CD4-positive, alpha-beta T cell treated with Interleukin-21 for 1 hour (primary cell): ENCODE measurements at places on chromosomes 5 and 9.

DNA sequence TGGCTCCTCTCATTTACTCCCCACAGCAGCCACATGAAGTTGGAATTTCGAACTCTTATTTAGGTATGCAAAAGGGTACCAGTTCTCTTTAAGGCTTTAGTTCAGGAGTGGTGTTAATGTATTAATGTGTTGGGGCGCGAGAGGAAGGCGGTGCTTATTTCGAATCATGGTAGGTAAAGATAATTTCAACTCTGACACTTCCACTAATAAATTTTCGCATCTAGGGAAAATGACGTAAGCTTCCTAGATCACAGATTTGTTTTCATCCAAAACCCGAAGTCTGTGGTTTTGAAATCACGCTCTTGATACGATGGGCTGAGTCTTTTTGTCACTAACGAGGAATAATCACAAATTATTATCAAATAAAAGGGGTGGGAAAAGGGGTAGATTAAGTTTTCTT lies 681 bp downstream of the PPWD1 start:
- DNase-seq, result peak; percentile 24

DNA sequence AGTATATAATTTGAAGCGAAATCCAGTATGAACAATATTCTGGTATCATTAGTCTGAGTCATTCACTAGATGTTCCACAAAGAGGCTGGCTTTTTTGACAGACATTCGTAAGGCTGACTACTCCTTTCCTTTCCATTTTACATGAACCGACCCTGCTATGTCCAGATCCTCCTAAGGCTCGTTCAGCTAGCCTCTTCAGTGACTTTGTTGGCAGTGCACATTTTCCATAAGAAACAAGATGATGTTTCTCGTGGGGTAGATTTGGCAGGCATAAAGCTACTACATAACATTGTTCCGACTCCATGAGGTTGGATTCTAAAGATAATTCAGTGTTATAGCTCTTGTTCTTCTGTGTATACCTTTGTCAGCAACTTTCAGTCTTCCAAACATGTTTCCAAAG lies 49.0 kb downstream of the ZNF462 start:
- DNase-seq, result no peak

GRCh38 chr9:80076162-80076561 lies 504.4 kb downstream of the TLE4 start:
- DNase-seq, result no peak

GRCh38 chr9:83934569-83935275 lies 13.5 kb upstream of the KIF27 start:
- no peak for DNase-seq

DNA sequence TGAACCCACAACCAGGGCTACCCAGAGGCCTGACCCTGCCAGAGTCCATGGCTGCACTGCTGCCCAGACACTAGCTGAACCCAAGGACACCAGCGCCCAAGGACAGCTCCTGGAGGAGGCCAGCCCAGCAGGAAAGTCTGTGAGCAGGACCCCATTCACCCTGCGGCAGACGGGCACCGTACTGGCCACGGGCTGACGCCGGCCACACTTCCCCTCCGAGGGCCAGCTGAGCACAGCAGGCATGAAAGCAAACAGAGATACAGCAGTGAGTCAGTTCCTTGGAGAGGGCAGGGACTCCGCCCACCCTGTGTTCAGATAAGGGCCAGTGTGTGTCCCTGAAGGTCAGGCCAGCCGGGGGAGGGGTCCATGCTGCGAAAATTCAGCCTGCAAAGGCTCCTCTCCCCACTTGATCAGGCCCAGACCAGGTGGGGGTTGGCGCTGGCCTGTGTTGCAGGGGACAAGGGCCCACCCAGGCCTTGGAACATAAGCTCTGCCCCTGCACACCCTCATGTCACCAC lies 3.2 kb downstream of the RNF208 start:
- no peak for DNase-seq

- peak; percentile 43 for DNase-seq
Measured at GRCh38 chr5:149264439-149265067, 7.1 kb upstream of the AFAP1L1 start.

GRCh38 chr5:12885018-12885417 lies 980.8 kb upstream of the CTNND2 start:
- no peak for DNase-seq

GRCh38 chr9:76725885-76726284 lies 38.4 kb upstream of the PCA3 start:
- DNase-seq, result no peak

DNA sequence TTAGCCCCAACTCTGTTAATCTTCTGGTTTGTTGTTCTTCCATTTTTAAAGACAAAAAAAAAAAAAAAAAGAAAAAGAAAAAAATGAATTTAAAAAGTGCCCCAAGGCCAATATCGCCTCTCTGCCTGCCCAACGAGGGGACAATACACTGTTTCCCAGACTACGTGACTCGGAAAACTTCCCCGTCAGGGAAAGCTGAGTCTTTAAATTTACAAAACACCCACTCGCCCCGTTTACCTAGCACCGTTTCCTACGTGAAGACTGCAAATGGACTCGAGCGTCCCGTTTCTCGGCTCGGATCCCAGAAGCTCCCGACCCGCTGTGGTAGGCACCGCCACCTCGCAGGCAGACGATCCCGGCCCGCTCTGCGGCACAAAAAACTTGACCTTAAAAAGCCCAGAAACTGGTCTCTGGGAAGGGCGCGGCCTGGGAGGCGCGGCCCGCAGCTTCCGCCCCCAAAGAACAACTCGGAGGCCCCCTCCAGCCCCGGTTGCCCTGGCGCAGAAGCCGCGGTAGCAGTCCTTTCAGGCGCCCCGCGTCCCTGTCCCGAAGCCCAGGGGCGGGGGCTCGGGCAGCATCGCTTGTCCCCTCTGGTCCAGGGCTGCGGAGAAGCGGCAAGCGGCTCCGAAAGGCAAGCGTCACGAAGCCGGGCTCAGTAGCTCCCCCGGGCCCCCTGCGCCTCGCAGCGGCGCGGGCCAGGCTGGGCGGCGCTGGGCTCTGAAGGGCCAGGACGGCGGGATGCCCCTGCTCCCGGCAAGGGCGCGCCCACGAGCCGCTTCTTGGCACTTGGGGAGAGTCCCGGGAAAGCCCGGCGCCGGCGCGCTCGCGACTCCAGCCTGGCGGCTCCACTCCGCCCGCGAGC lies at the start of gene GCNT4:
TSS of gene GCNT4 (minus strand) at position 367 of the 862 bp plus-strand sequence. CDS start 22,521 bp downstream, outside the sequence.
- peak; percentile 42 for DNase-seq

- no peak for DNase-seq
Measured at GRCh38 chr5:155167736-155168135, 154.2 kb downstream of the KIF4B start.

DNA sequence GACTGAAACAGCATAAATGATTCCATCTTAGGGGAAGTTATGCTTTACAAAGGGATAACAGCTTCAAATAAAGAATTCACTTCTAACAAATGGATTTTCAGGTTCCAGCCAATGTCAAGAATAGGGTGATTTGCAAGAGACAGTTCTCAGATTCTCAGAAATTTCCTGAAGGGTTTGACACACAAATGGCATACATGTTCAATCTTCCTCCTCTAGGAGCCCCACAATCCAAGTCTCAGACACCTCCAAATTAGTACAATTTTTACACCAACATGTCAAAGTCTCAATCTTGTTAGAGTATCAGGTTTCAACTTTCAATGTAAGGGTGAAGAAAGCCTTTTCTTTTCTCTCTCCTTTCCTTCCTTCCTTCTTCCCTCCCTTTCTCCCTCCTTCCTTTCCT lies 996.6 kb downstream of the TLE1 start:
- no peak for DNase-seq

DNA sequence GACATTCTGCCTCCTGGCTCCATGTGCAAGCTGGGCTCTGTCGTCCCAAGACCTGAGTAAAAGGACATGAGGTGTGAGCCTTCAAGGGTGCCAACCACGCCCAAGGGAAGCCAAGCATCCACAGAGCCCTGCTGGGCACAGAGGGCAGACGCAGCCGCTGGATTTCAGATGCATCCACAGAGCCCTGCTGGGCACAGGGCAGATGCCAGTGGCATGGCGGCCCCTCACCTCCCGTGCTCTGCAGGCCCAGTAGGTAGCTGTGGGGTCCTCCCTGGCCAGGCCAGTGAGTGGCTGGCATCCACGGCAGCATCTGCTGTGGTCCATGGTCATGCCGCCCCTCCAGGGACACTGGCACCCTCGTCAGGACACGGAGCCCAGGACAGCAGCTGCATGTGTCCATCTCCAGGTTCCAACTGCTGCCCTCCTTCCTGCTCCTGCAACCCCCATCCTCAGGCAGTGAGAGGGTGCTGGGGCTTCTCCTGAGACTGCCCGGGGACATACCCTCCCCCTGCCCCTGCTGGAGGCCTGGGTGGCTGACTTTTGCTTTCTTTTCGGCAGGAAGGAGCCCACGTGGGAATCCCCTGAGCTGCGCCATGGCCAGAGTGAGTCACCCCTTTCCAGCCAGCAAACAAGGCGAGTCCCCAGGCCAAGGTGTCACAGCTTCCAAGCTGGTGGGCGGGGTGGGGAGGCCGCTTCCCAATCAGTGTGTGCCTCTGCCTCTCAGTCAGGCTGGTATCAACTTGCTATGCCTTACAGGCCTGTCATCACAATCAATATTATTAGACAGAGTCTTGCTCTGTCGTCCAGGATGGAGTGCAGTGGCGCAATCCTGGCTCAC lies 4.0 kb upstream of the TRAF2 start:
- DNase-seq, result peak; percentile 91

DNA sequence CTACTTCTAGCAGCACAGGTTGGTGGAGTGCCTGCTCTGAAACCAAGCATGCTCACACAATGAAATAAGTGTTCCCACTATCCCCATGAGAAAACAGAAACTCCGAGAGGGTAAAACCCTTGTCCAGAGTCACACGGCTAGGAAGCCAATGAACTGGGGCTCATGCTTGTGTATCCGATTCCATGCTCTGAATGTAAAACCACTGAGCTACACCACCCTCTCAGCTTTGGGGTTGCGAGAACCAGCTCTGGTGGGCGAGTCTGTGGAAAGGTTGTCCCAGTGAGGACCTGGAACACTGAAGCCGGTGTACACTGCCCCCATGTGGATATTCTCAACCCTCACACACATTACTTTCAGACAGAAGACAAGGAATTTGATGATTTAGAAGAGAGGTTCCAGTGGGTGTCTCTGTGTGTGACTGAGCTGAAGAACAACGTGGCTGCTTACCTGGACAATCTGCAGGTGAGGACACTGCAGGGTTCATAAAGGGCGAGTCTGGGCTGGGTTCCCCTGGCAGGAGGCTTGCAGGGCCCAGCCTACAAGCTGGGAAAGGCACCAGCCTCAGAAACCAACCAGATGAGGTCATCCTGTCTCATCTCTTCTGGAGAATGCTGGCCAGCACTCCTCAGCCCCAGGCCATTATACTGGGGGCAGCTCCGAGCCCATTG lies 37.4 kb downstream of the ARHGEF37 start:
- peak; percentile 14 for DNase-seq

DNA sequence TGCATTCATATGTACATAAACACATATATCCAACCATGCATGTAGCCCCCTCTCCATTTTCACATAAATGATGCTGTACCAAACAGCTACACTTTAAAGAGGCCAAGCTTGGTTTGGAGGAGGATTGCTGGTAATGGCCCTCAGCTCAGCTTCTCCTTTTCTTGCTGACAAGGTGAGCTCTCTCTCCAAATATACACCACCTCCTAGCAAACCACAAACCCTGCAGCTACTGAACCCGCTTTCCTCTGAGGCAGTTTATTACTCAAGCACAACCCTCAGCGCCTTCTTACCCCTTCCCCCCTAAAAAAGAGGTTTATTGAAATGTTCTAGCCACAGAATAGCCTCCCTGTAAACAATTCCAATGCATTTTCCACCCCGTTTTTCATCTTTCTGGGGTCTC lies 54.0 kb downstream of the ALG2 start:
- no peak for DNase-seq

DNA sequence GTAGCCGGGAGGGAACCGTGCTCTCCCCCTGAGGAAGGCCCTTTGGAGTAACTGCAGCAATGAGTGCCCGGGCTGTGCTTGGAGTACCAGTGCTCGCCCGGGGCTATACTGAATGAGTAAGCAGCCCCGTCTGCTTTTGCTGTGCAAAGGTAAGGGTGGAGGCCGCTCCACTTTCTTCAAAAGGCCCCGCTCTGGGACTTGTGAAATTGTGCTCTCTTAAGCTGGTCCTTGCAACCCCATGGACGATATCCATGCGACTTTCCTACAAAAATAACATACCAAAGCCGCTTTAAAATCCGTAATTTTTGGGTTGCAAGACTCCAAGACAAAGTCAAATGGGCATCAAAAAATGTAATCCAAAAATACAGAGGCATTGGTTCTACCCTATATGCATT lies 578 bp upstream of the TNFAIP8 start:
- no peak for DNase-seq

- DNase-seq, result peak; percentile 49
Measured at GRCh38 chr5:81779125-81779915, 28.4 kb upstream of the SSBP2 start.

DNA sequence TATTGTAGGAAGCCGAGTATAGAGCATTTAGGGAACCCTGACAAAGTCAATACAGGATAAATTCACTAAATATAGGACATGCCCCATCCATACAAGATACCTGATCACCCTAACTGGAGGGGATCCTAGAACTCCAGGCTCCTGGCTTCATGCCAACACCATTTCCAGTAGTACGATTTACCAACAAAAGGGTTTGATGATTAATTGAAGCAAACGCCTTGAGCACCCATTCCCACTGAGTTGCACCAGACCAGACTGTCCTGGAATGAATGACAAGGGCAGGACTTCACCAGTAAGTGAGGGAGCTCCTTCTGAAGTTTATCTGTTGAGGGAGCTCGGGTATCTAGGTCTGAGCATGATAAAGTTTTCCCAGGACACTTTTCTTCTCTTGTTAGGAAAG lies 327.2 kb upstream of the MSX2 start:
- DNase-seq, result no peak

GRCh38 chr9:91814753-91815152 lies 135.3 kb downstream of the ROR2 start:
- DNase-seq, result no peak

GRCh38 chr9:15276328-15276938 lies 30.6 kb downstream of the TTC39B start:
- DNase-seq, result no peak

DNA sequence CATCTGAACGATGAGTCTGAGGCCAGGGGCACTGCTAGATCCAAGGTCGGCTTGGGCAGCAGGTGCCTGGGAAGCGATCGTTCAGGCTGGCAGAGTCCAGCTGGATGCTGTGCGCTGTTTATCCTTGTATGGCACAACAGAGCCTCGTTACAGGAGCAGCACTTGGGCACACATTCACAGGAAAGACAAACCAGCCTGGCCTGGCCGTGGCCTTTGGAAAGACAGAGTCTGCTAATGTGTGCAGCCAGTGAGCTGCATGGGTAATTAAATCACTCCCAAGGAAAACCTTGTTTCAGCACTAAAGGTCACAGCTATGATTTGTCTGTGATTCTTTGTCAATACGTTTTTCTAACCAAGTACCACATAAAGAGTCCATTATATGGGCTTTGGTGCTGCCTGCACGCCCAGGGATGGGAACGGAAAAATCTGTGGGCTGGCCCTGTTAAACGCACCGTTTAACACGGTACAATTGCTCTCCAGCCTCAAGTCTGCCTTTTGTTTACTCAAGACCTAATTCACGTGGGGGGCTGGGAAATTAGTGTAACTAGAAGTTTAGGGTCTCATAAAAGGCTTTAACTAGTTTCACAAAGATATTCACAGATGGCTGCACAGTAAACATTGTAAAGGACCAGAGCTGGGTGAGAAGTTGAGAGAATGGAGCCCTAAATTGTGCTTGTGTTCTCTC lies 509.3 kb downstream of the KDM4C start:
- no peak for DNase-seq

GRCh38 chr5:81717860-81718259 lies 33.0 kb downstream of the SSBP2 start:
- no peak for DNase-seq

GRCh38 chr9:128540634-128541360 lies 11.6 kb upstream of the SPTAN1 start:
- DNase-seq, result no peak
